ENCODE measurements at places on chromosomes 12 and 14.

- no peak for DNase-seq
Observed at GRCh38 chr14:104244221-104245011, 106.0 kb downstream of the KIF26A start.

DNA sequence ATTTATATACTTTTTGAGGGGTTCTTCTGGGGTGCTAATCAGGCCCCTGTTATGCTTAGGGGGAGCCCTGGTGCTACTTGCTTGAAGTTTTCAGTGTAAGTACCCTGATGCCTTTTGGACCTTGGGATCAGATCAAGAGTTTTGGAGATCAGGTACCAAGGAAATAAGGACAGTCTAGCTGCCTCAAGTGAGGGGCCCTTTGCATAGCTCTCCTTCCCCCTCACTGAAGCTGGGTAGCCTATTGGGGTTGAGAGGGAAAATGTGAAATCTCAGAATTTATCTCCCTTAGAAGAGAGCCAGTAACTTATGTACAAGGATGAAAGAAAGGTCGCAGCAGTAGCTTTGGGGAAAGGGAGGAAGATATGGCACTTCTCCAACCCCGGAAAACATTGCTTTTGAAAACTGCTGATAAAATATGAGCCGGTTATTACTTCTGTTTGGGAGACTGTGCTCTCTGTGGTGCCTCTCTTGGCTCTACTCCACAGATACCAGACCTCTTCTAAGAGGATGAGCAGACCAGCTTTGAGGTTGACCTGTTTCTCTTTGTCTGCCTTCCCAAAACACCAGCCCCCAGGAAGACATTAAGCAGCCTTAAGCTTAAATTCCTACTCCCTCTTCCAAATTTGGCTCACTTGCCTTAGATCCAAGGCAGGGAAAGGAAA lies 8.8 kb upstream of the AMHR2 start:
- DNase-seq, result no peak

GRCh38 chr14:66758031-66758613 lies 250.2 kb downstream of the GPHN start:
- no peak for DNase-seq

DNA sequence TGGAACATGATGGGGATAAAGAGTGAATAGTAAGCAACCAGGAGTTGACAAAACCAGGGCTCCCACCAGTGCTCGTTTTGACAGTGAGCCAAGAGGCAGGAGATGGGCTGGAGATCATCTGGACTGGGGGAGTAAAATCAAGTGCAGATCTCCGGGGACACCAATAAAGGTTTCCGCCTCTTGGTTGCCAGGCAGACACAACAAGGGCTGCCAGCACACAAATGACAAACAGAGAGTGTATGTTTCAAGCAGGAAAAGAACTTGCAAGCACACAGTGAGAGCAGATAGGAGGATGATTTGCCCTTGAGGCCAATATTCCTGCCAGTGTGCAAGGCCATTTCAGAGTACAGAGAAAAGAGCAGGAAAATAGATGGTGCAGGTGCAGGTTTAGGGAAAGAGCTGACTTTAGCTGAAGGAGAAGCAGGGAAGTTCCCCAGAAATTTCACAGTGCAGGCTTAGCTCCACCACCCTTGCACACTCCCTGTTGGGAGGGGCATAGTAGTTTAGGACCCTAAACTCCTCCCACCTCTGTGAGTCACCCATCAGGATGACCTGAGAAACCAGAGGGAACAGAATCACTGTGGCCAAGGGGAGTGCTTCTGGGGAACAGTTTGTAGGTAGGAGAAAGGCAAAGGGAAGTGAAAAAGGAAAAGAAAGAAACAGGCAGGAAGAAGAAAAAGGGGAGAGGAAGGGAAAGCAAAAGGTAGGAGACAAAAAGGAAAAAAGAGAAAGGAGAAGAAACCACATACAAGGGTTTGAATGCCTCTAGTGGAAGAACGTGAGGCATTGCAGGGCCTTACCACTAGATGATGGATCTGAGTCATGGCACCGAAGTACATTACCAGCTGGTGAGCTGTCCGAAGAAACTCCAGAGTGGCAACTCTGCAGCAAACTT lies 404.4 kb downstream of the SLC6A15 start:
- DNase-seq, result peak; percentile 36

DNA sequence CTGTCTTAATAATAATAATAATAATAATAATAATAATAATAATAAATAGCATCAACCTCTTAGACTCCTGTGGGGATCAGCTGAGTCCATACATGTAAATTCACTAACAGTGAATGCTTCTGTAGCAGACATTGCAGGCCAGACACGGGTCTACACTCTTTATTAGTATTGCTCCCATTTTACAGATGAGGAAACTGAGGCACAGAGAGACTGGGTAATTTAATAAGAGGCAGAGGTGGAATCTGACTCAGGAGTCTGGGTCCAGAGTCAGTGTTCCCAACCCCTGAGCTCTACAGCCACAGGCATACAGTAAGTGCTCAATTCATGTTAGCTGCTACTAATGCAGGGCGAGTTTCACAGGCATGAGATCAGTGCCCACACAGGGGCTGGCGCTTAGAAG lies 123.2 kb upstream of the MAP1LC3B2 start:
- DNase-seq, result no peak

GRCh38 chr12:117857632-117858612 lies 110.9 kb downstream of the KSR2 start:
- peak; percentile 67 for DNase-seq

DNA sequence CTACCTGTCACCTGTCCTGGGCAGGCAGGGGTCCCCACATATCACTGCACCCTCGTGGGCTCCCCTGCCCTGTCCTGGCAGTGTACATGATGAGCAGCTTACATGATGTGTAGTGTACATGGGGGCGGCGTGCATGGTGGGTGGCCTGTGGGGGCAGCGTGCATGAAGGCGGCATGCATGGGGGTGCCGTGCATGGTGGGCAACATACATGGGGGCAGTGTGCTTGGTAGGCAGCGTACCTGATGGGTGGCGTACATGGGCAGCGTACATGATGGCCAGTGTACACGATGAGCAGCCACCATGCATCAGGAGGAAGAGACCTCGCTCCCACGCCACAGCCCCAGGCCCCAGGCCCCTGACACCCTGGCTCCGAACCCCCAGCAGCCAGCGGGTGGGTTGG lies 266.3 kb downstream of the CACNA1C start:
- DNase-seq, result no peak

DNA sequence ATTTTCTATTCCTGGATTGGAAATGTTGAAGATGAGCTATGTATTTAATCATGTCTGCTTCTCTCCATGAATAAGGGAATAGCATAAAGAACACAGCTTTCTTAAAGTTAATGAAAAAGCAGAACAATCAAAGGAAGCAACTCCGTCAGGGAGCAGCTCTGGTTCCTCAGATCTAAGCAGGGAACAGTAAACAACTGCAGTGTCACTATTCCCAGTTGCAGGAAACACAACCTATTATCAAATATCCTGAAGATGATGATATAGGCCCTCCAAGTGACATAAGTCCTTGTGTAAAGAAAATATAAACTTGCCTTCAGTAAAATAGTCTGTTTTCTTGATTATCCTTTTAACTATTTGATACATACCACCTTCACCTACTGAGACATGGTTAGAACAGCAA lies 228.1 kb downstream of the KCNC2 start:
- DNase-seq, result no peak

- DNase-seq, result peak; percentile 30
Observed at GRCh38 chr12:10363914-10364814, 25.7 kb downstream of the KLRK1 start.

GRCh38 chr14:62373944-62374343 lies 611.7 kb downstream of the SNAPC1 start:
- no peak for DNase-seq

GRCh38 chr12:106174876-106175275 lies 36.1 kb upstream of the NUAK1 start:
- DNase-seq, result no peak

GRCh38 chr14:59175404-59175803 lies 13.1 kb upstream of the DAAM1 start:
- DNase-seq, result no peak

DNA sequence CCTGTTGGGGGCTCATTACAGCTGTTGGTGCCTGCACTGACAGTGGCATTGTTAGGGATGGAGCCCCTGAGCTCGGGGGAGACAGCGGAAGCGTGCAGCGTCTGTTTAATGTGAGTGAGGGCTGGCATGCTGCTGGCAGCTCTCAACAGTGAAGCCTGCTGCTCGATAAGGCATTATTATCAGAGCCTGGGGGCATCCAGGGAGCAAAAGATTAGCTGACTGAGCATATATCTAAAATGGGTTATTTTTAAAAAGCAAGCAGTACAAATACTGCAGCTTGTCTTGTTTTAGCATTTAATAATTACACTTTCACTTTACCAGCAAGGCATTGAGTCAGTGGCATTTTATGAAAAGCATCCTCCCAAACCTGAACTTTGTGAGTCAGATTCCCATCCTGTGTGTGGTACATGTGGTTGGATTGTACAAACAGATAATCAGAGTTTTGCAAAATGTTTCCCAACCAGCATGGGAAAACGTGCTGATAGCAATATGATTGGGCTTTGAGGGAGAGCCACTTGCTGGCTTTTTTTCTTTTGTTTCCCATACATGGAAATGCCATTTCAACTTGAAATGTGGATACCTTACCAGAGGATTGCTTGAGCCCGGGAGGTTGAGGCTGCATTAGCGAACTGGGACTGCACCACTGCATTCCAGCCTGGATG lies 150.8 kb downstream of the PRKCH start:
- peak; percentile 79 for DNase-seq

DNA sequence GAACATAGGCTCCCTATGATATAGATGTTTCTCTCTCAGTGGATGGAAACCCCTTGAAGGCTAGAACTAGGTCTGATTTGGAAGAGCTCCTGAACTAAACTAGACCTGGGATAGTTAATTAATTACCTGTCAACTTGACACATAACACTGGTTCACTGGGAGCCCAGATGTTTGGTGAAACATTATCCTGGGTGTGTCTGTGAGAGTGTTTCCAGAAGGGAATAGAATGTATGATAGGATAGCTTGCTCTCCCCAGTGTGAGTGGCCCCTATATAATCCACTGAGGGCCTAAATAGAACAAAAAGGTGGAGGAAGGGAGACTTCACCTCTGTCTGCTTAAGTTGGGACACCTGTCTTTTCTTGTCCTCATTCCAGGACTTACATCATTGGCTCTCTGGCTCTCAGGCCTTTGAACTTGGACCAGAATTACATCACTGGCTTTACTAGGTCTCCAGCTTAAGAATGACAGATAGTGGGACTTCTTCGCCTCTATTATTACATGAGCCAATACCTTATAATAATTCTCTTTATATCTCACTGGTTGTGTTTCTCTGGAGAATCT lies 194.1 kb downstream of the KTN1 start:
- no peak for DNase-seq

DNA sequence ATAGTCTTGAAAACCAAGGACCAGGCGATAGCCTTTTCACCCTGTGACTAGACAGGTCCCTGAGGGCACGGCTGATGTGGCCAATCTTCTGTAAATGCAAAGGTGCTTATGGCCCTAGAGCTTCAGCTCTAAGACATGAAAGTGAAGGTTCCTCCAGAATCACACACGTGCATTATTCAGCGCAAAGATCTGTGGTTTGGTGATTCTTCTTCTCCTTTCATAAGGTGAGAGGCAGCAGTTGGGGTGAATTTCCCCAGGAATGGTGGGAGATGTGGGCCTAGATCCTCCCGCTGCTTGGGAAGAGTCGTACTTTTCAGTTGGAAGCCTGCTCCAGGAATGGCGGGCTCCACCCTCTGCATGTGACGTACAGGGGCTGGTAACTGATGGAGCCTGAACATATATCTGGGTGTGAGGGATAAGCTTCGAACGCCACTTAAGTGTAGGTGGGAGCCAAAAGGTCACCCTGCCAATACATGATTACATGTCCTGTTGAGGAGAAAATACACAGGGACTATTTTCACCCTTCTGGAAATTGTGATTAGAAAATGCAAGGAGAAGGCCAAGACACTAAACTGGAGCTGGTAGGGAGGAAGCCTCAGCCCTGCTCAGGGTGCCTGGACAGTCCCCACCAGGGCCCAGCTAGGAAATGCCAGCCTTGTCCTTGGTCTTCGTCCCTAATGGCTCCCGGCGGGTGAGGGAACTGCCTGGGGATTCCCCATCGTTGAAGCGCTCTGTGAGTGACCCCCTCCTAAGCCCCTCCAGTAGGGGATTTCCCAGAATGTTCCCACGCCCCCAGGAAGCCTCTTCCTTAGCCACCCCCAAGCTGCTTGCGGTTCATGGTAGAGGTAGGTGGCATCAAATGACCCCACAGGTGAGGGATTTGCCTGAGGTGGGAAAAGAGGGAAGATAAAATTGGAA lies 17.6 kb downstream of the BATF start:
- DNase-seq, result no peak

GRCh38 chr14:76997257-76997970 lies 31.1 kb downstream of the IRF2BPL start:
- no peak for DNase-seq

DNA sequence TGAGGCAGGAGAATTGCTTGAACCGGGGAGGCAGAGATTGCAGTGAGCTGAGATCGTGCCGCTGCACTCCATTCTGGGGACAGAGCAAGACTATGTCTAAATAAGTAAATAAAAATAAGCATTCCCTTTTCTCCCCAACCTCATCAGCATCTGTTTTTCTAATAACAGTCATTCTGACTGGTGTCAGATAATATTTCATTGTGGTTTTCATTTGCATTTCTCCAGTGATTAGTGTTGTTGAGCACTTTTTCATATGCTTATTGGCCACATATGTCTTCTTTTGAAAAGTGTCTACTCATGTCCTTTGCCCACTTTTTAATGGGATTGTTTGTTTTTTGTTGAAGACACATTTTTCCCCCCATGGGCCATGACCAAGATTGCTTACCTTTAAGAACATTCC lies 243.2 kb downstream of the ADAMTS20 start:
- DNase-seq, result no peak

DNA sequence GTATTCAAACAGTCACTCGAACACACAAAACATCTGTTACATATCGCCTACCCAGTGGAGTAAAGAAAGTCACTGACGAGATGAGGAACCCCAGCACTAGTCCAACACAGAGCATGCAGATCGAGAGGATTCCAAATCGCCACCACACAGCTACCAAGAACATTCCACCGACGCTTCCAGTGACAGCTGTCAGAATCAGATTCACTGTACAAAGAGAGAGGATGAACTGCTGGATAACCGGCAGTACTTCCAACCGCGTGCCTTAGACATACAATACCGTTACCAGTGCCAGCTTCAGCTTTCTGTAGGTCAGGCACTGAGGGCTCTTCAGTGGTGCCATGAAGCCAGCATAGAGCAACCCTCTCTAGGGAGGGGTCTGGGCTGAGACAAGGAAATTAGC lies 34.5 kb downstream of the TM7SF3 start:
- DNase-seq, result no peak

- DNase-seq, result no peak
Observed at GRCh38 chr12:102513272-102513671, 32.9 kb upstream of the IGF1 start.

GRCh38 chr12:33450480-33450879 lies 10.9 kb upstream of the SYT10 start:
- DNase-seq, result no peak

GRCh38 chr12:7005311-7005710 lies 13.0 kb downstream of the LPCAT3 start:
- peak; percentile 34 for DNase-seq

Measured in suppressor macrophage (primary cell).